Bronchial epithelial cell (primary cell): ENCODE measurements at places on chromosomes 6 and 20. TPM values are rescaled to one million over a fixed set of nuclear protein-coding genes. Genes with fewer than 3 reads are reported as not detected.

GRCh38 chr6:7048894-7049293, 58.9 kb upstream of the RREB1 start:
- no peak for DNase-seq

- no peak for DNase-seq
Measured at GRCh38 chr20:23164176-23164601, 78.1 kb upstream of the CD93 start.

The SRSF12 gene
- under 0.01 and 0.38 TPM in 2 replicates for total RNA-seq

- DNase-seq, result no peak
Measured at GRCh38 chr6:14272737-14273085, 155.1 kb downstream of the CD83 start.

- no peak for DNase-seq
Measured at GRCh38 chr6:112233847-112234246, 20.5 kb downstream of the LAMA4 start.

The MEI4 gene
- total RNA-seq, result not detected in 2 replicates

DNA sequence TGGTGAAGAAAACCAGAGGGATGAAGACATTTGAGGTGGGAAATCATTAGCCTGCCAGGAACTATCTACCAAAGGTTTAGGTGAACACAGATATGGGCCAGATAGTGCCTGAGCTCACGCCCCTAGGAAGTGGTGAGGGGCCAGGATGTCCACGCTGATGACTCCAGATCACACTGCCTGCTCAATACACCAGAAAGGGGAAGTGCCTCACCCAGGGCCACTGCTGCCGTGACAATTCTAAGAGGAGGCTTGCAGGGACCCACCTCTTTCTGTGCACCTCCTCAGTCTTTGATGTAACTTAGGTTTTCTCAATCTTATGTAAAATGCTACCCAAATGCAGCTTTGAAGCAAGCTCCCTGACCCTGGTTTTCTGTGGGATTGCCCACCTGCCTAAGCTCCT, 5.4 kb upstream of the RAB44 start:
- no peak for DNase-seq

The ULBP1 gene
- total RNA-seq, result 1.1 and 4.1 TPM in 2 replicates

GRCh38 chr6:19204445-19204844, 632.7 kb upstream of the ID4 start:
- peak; percentile 18 for DNase-seq

The DDAH2 gene
- 14.5 and 19.5 TPM in 2 replicates for total RNA-seq

GRCh38 chr6:136784271-136784664, 8.0 kb downstream of the MAP3K5 start:
- DNase-seq, result no peak

DNA sequence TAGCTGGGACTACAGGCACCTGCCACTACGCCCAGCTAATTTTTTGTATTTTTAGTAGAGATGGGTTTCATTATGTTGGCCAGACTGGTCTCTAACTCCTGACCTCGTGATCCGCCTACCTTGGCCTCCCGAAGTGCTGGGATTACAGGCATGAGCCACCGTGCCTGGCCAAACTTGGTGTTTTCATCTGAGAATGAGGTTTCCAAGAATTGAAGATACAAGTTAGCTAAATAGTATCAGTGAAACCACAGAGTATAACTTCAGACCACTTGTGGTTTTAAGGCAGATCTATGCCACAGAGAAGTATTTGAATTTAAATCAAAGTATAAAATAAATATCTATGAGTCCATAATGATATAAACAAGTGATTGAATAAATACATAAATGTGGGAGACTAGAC, 70.1 kb downstream of the SLC16A10 start:
- no peak for DNase-seq

DNA sequence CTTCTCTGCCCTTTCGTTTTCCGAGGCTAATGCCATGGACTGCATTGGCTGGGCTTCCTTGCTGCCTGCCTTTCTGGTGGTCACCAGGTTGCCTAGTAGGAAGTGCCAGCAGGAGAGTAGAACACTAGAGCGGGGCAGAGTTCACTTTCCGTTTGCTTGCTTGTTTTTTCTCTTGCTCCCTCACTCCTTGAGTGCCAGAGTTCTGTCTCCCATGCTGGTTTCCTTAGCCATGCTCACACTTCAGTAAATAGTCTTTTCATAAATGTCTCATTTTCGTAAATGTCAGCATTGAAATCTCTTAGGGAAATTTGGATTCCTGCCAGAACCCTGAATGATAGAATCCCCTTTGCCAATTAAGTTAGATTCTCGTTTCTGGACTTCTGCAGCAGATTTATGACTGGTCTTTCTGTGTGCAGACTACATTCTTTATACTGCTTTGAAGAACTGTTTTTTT, 63.9 kb downstream of the FAM83B start:
- no peak for DNase-seq
